ENCODE measurements at places on chromosomes 13 and 19.
A peak's percentile ranks its signal among the peaks of the same experiment; 100 is the strongest.

DNA sequence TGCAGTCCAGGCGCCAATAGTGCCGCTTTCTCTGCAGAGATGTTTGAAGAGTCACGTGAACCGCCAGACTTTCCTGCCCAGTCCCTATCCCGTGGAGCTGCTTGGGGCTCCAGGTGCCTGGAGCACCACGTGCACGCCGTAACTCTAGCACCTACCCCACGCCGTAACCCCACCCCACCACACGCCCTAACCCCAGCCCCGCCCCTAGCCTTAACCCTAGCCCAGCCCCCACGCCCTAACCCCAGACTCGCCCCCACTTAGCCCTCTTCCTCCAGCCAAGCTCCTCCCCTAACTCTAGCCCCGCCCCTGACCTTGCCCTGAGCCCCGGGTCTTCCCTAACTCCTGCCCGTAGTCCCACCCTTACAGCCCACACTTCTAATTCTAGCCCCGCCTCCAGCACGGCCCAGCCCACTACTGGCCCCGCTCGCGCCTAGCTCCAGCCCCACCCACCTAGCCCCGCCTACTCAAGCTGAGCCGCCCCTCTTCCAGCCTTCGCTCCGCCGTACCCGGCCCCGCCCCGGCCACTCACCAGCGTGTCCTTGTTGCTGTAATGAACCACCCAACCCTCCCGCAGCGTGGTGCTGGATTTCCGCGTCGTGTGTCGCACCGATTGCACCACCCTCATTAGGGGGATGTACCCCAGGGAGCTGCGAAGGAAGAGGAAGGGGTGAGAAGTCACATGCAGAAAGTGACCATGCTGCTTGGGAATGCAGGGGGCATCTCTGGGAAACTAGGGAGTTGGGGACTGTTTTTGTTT, 19.5 kb downstream of the PRKD2 start:
- peak; percentile 86 for DNase-seq

GRCh38 chr19:30367006-30367405, 5.2 kb upstream of the ZNF536 start:
- no peak for DNase-seq

GRCh38 chr13:75480671-75481175, 1.2 kb downstream of the TBC1D4 start:
- DNase-seq = peak; percentile 44

GRCh38 chr13:98475522-98475921, 101.4 kb downstream of the STK24 start:
- DNase-seq = no peak
